ENCODE measurements at places on chromosomes 13 and 19.

DNA sequence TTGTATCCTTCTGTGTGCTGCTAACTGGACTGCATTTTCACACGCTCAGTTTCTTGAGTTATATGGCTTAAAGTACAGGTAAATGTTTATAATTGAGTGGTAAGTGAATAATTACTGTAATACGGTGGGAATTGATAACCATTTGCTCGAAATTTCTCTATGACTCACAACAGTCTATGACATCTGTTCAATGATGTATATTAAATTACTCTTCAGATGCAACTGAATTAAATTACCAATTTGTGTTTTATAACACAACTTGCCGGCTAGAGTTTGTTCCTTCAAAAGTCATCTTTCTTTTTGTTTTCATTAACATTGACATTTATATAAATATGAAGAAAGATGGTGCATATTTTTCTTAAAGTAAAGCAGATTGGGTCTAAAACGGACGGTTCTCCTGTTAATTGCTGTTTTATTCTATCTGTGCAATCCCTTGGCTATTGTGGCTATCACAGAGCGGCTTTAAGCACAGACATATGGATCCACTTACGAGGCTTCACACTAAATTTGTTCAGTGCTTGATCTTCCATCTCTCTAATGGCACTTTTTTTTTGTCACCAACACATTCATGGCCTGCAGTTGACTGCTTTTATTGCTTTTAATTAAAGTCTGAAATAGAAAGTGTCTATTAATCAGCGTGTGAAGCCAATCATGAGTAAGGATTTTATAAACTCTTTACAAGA lies 1291.6 kb upstream of the SLC10A2 start:
- no peak for DNase-seq

DNA sequence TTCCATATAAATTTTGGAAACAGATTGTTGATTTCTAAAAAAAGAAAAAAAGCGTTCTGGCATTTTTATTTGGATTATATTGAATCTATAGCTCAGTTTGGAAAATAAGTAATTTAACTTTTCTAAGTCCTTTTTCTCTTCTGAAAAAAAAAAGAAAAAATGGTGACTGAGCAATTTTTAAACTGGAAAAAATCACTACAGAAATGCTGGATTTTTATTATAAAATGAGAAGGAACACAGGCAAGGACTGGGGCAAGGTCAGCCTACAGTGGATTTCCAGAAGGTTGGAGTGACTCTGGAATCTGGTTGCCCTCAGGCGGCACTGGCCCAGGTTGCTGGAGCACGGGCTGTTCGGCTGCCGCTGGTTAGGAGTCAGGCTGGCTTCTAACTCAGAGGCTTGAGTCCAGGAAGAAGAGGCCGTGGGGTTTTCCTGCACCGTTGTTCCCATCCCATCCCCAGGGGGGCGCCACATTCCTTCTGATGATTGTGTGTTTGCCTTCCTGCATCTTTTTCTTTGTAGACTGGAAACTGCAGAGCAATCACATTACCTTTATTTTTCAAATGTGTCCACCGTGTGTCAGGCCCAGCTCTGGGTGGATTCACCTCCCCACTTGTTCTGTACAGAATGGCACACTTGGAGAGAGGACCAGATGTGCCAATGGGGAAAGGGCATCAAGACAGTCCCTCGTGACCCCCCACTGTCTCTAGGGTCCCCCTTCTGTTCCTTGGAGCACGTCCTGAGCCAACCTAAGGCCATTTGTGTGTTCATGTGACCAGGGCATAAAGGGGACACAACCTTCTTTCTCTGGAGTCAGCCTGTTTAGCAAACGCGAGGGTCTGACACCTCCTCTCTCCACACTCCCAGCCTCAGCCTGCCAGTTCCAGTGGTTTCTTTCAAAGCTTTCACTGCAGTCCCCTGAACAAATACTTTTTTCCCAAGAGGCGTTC lies 44.5 kb upstream of the GTF3A start:
- peak; percentile 45 for DNase-seq

- no peak for DNase-seq
These were observed 82.9 kb upstream of the POSTN start for GRCh38 chr13:37681281-37682032.

GRCh38 chr13:113404366-113404722 lies 40.4 kb upstream of the GRTP1 start:
- DNase-seq: no peak
